ENCODE measurements at places on chromosomes 3 and 15. TPM values are rescaled to one million over a fixed set of nuclear protein-coding genes. Genes with fewer than 3 reads are reported as not detected.
A peak's percentile ranks its signal among the peaks of the same experiment; 100 is the strongest.

GRCh38 chr3:123287051-123287961, 85.6 kb downstream of the SEC22A start:
- no peak overlapping the region for H3K4me3 ChIP-seq
- peaks cover 6% of the 10 kb centered on the region for H3K36me3 ChIP-seq
- DNase-seq: no peak
- H3K27ac ChIP-seq: peak overlapping the region; percentile 82

GRCh38 chr3:166877971-166878370, 502.1 kb downstream of the ZBBX start:
- no peaks in the 10 kb centered on the region for H3K4me1 ChIP-seq
- H3K4me3 ChIP-seq: no peak overlapping the region
- no peak overlapping the region for H3K27ac ChIP-seq
- DNase-seq: no peak

The PLA2G4E gene
- total RNA-seq: 1.0 TPM

The GOLGA6L7 gene
- total RNA-seq: not detected

The GRIP2 gene
- 0.34 TPM for total RNA-seq

GRCh38 chr15:95988574-95988887, 342.0 kb upstream of the NR2F2 start:
- H3K27ac ChIP-seq: no peak overlapping the region
- no peak for DNase-seq
- H3K27me3 ChIP-seq: no peaks in the 10 kb centered on the region
- H3K4me3 ChIP-seq: no peak overlapping the region

The KCNMB3 gene
- total RNA-seq: 2.5 TPM

GRCh38 chr3:12234192-12234591, 54.7 kb upstream of the PPARG start:
- no peak overlapping the region for H3K4me3 ChIP-seq
- no peak overlapping the region for H3K27ac ChIP-seq
- H3K27me3 ChIP-seq: no peaks in the 10 kb centered on the region
- no peaks in the 10 kb centered on the region for H3K36me3 ChIP-seq

DNA sequence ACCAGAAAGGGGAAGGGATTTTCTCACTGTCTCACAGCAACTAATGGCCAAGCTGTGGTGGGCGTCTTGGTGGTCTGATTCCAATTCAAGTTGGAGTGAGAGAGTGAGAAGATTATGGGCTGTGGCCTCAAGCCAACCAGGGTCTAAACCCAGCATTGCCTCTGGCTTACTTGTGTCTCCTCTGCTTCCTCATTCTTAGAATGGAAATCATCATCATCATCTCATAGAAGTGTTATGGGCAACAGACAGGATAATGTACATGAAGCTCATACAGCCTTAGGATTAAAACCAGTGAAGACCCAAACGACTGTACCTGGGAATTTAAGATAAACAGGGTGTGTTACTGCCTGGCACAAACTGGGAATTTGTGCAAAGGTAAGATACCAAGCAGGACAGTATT, 29.1 kb upstream of the IREB2 start:
- H3K27ac ChIP-seq: no peak overlapping the region
- DNase-seq: no peak
- no peaks in the 10 kb centered on the region for H3K4me1 ChIP-seq
- H3K27me3 ChIP-seq: peaks cover 2% of the 10 kb centered on the region
- H3K4me3 ChIP-seq: no peak overlapping the region
- H3K36me3 ChIP-seq: no peaks in the 10 kb centered on the region

The PRRT3 gene
- 8.9 TPM for total RNA-seq

DNA sequence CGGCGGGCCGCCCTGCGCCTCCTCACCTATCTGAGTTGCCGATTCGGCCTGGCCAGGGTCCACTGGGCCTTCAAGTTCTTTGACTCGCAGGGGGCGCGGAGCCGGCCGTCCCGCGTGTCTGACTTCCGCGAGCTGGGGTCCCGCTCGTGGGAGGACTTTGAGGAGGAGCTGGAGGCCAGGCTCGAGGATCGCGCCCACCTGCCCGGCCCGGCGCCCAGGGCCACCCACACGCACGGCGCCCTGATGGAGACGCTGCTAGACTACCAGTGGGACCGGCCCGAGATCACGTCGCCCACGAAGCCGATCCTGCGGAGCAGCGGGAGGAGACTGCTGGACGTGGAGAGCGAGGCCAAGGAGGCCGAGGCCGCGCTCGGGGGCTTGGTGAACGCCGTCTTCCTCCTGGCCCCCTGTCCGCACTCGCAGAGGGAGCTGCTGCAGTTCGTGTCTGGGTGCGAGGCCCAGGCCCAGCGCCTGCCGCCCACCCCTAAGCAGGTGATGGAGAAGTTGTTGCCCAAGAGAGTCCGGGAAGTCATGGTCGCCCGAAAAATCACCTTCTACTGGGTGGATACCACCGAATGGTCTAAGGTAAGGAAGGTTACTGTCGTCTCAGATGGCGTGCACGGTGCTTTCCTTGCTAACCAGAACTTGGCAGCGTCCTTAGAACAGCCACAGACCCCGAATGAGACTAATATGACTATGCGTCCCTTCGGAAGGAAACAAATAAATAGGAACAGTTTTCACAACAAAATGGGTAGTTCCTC, 567 bp downstream of the TICRR start:
- no peaks in the 10 kb centered on the region for H3K36me3 ChIP-seq
- peak; percentile 41 for DNase-seq
- H3K4me1 ChIP-seq: no peaks in the 10 kb centered on the region
- peak overlapping the region; percentile 87 for H3K4me3 ChIP-seq
- peaks cover 2% of the 10 kb centered on the region for H3K27me3 ChIP-seq

GRCh38 chr15:83850015-83850414, 196.1 kb downstream of the ADAMTSL3 start:
- peaks cover 15% of the 10 kb centered on the region for H3K4me1 ChIP-seq
- no peaks in the 10 kb centered on the region for H3K36me3 ChIP-seq
- peak overlapping the region; percentile 15 for H3K27ac ChIP-seq
- H3K4me3 ChIP-seq: no peak overlapping the region

DNA sequence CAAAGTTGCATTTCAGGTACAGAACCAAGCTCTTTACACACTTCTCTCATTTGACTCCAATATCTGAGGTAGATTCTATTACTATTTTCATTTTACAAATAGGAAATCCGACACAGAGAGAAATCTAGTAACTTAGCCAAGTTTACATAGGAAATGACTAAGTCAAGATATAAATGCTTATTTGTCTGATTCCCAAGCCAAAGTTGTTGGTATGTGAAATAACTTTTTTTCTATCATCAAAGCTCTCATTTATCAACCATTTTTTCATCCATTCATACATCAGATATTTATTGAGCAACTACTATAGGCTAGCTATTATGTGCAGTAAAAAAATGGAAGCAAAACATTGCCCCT, 89.2 kb upstream of the MITF start:
- no peaks in the 10 kb centered on the region for H3K4me1 ChIP-seq
- H3K4me3 ChIP-seq: no peak overlapping the region
- H3K36me3 ChIP-seq: no peaks in the 10 kb centered on the region

- no peaks in the 10 kb centered on the region for H3K36me3 ChIP-seq
- H3K27ac ChIP-seq: peak within 1 kb of the TSS; percentile 70
- H3K4me3 ChIP-seq: peak within 1 kb of the TSS; percentile 99
- DNase-seq: peak; percentile 89
- peaks cover 16% of the 10 kb centered on the region for H3K4me1 ChIP-seq
Measured at GRCh38 chr3:52897130-52898122, at the start of gene STIMATE. STIMATE (minus strand) TSS chr3:52897548; CDS start chr3:52897450, 98 bp downstream.

- H3K27me3 ChIP-seq: no peaks in the 10 kb centered on the region
- H3K4me3 ChIP-seq: no peak overlapping the region
- H3K36me3 ChIP-seq: no peaks in the 10 kb centered on the region
- DNase-seq: no peak
Measured at GRCh38 chr15:84702961-84703482, 12.9 kb downstream of the SEC11A start.

The GOLGA6D gene
- total RNA-seq: not detected

The SSUH2 gene
- 0.66 TPM for total RNA-seq

- H3K27ac ChIP-seq: peak within 1 kb of the TSS; percentile 88
- peaks cover 16% of the 10 kb centered on the region for H3K27me3 ChIP-seq
- H3K36me3 ChIP-seq: peaks cover 3% of the 10 kb centered on the region
- H3K4me3 ChIP-seq: peak within 1 kb of the TSS; percentile 93
- DNase-seq: peak; percentile 75
Measured at GRCh38 chr3:127628788-127629466, at the start of gene PODXL2. PODXL2 (plus strand) TSS chr3:127629185; CDS start chr3:127629220, 35 bp downstream.

DNA sequence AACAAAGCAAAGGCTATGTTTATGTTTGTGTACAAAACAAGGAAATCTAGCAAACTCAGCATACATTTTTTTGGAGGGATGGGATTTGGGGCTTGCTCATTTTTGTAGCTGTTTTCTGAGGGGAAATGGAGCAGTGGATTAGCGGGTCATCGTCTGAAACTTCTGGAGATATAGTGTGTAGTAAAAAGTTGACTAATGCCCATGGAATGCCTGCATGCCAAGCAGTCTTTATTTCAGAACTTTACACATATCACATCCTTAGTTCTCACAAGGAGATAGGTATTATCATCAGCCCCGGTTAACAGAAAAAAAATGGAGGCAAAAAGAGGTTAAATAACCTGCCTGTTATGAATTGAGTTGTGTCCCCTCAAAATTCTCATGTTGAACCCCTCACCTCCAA, 47.1 kb downstream of the ATP13A4 start:
- H3K27ac ChIP-seq: no peak overlapping the region
- H3K27me3 ChIP-seq: no peaks in the 10 kb centered on the region
- no peaks in the 10 kb centered on the region for H3K36me3 ChIP-seq
- H3K4me1 ChIP-seq: peaks cover 3% of the 10 kb centered on the region
- no peak overlapping the region for H3K4me3 ChIP-seq

GRCh38 chr3:54213907-54214306, 91.6 kb downstream of the CACNA2D3 start:
- no peak overlapping the region for H3K4me3 ChIP-seq
- H3K36me3 ChIP-seq: peaks cover 5% of the 10 kb centered on the region
- DNase-seq: no peak
- no peak overlapping the region for H3K27ac ChIP-seq
- H3K4me1 ChIP-seq: no peaks in the 10 kb centered on the region

GRCh38 chr3:130504701-130505100, 12.3 kb upstream of the COL6A6 start:
- H3K27me3 ChIP-seq: no peaks in the 10 kb centered on the region
- no peaks in the 10 kb centered on the region for H3K36me3 ChIP-seq
- DNase-seq: no peak
- H3K27ac ChIP-seq: no peak overlapping the region

GRCh38 chr3:51388286-51389029, 2.6 kb upstream of the RBM15B start:
- H3K27ac ChIP-seq: no peak overlapping the region
- peaks cover 8% of the 10 kb centered on the region for H3K27me3 ChIP-seq
- no peak overlapping the region for H3K4me3 ChIP-seq
- peaks cover 26% of the 10 kb centered on the region for H3K4me1 ChIP-seq
- H3K36me3 ChIP-seq: peaks cover 8% of the 10 kb centered on the region

- no peak for DNase-seq
- no peaks in the 10 kb centered on the region for H3K4me1 ChIP-seq
- no peaks in the 10 kb centered on the region for H3K36me3 ChIP-seq
- no peak overlapping the region for H3K4me3 ChIP-seq
Measured at GRCh38 chr15:99071091-99071680, 33.7 kb upstream of the SYNM start.

DNA sequence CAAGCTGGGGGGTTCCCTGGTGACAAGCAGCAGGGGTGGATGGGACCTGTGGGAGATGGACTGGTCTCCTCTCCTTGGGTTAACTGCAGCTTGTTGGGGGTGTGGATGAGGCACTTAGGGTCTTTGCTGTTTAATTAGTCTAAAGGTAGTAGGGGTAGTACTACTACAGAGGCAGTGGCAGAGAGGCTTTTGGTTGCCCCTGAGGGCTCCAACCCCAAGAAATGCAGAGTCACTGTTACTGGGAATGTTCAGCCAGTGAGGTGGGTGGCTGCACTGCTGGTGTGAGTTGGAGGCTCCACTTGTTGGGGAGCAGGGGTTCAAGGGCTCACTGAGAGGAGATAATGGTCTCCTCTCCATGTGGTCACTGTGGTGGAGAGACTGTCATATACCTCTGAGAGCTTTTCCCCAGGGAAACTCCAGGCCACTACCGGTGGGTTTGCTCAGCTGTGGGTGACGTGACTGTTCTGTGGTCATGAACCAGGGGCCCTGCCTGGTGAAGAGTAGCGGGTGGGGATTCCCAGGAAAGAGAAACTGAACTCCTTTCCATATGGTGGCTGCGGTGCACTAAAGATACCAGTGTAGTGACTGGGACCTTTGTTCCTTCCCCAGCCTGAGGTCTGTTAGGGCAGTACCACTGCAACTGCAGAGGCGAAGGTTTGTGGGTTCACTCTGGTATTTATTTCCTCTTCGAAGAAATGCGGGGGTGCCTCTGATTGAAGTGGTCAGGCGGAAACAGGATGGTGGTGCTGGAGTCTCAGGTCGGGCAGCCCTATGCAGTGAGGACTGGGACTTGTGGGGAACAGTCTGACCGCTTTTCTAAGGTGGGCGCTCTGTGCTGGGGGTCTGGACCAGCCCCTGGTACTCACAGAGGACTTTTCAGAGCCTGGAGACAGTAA, 68.9 kb upstream of the TNFSF10 start:
- H3K36me3 ChIP-seq: peaks cover 6% of the 10 kb centered on the region
- no peaks in the 10 kb centered on the region for H3K27me3 ChIP-seq
- H3K27ac ChIP-seq: no peak overlapping the region
- H3K4me1 ChIP-seq: no peaks in the 10 kb centered on the region
- H3K4me3 ChIP-seq: no peak overlapping the region

Measured in glutamatergic neuron (in vitro differentiated cells).